HFFc6 (cell line): ENCODE measurements at places on chromosomes 7 and 10.

GRCh38 chr7:31938650-31939049, 131.6 kb downstream of the PDE1C start:
- H3K36me3 ChIP-seq = no peaks in the 10 kb centered on the region
- no peak for DNase-seq
- no peak overlapping the region for H3K4me3 ChIP-seq
- no peaks in the 10 kb centered on the region for H3K27me3 ChIP-seq
- no peaks in the 10 kb centered on the region for H3K4me1 ChIP-seq

DNA sequence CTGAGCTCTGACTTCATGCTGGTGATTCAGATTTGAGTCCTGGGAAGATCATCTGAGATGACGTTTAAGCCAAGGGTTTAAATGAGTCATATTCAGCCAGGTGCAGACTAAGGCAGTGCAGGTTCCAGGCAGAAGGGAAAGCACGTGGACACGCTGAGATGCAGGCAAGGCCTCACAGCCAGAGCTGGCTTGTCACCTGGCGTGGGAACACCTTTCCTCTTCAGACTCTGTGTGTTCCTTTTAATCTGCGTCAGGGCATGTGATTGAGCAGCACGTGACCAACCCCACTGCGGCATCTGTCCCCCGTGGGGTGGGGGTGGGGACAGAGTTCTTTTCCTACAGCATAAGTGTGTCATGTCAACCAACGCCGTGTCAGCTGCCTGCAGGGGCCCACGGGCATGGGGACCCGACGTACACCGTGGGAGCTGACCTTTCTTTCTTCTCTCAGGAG, 10.7 kb upstream of the IDI2 start:
- no peaks in the 10 kb centered on the region; the same call in 1 of the 2 replicates for H3K36me3 ChIP-seq
- peak; percentile 54 for DNase-seq
- no peak overlapping the region for H3K4me3 ChIP-seq
- no peaks in the 10 kb centered on the region for H3K27me3 ChIP-seq
- H3K27ac ChIP-seq = no peak overlapping the region

GRCh38 chr7:40374575-40374974, 239.8 kb downstream of the SUGCT start:
- no peaks in the 10 kb centered on the region for H3K36me3 ChIP-seq
- H3K4me3 ChIP-seq = no peak overlapping the region
- H3K4me1 ChIP-seq = peaks cover 16% of the 10 kb centered on the region
- no peak for DNase-seq
- no peaks in the 10 kb centered on the region; the same call in 1 of the 2 replicates for H3K27me3 ChIP-seq

GRCh38 chr10:97550336-97551149, 22.0 kb upstream of the ANKRD2 start:
- peaks cover 40% of the 10 kb centered on the region for H3K4me1 ChIP-seq
- H3K36me3 ChIP-seq = peaks cover 5% of the 10 kb centered on the region; the same call in 1 of the 2 replicates
- no peak for DNase-seq
- H3K27me3 ChIP-seq = no peaks in the 10 kb centered on the region
- peak overlapping the region; percentile 74; the same call in 1 of the 2 replicates for H3K27ac ChIP-seq
- no peak overlapping the region for H3K4me3 ChIP-seq

GRCh38 chr7:82549616-82550285, 106.2 kb upstream of the CACNA2D1 start:
- no peak overlapping the region for H3K27ac ChIP-seq
- DNase-seq = no peak
- H3K27me3 ChIP-seq = peaks cover 11% of the 10 kb centered on the region
- H3K36me3 ChIP-seq = no peaks in the 10 kb centered on the region
- H3K4me1 ChIP-seq = no peaks in the 10 kb centered on the region
- H3K4me3 ChIP-seq = no peak overlapping the region

DNA sequence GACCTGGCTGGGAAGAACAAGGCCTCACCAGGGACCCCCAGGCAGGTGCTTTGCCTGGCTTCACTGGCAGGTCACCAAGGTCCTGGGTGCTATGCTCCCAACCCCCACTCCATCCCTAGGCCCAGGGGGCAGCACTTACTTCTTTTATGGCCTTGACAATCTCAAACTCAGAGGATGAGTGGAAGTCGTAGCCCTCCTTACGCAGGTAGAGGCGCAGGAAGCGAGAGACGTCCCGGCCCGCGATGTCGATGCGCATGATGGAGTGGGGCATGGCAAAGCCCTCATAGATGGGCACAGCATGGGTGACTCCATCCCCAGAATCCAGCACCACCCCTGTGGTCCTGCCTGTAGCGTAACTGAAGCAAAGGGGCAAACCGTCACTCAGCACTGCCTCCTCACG, 18.5 kb downstream of the ACTR1A start:
- no peaks in the 10 kb centered on the region; the same call in none of the 2 replicates for H3K27me3 ChIP-seq
- no peak overlapping the region for H3K4me3 ChIP-seq
- H3K36me3 ChIP-seq = peaks cover 16% of the 10 kb centered on the region; the same call in 1 of the 2 replicates
- H3K27ac ChIP-seq = no peak overlapping the region
- no peak for DNase-seq

- H3K27me3 ChIP-seq = no peaks in the 10 kb centered on the region
- H3K36me3 ChIP-seq = 0 out of 2 replicates have a peak, but pooled peaks cover 5% of the 10 kb centered on the region
- peak overlapping the region; percentile 25; the same call in 1 of the 2 replicates for H3K4me3 ChIP-seq
- DNase-seq = no peak
- peaks cover 42% of the 10 kb centered on the region for H3K4me1 ChIP-seq
Measured at GRCh38 chr7:155670521-155670920, 26.1 kb downstream of the RBM33 start.

DNA sequence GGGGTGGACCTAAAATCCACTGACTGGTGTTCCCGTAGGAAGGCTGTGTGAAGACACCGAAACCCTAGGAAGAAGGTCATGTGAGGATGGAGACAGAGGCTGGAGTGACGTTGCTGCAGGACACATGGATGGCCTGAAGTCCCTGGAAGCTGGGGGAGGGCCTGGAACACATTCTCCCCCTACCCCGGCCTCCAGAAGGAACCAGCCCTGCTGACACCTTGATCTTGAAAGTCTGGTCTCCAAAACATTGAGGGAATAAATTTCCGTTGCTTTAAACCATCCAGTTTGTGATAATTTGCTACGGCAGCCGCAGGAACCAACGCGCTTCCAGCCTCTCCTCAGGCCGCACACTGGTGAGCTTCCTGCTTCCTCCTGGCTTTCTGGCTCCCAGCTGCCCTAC, 288.2 kb downstream of the GLRX3 start:
- H3K36me3 ChIP-seq = peaks cover 13% of the 10 kb centered on the region; the same call in 1 of the 2 replicates
- no peaks in the 10 kb centered on the region for H3K4me1 ChIP-seq
- H3K4me3 ChIP-seq = no peak overlapping the region

- DNase-seq = no peak
- no peak overlapping the region for H3K27ac ChIP-seq
- peaks cover 12% of the 10 kb centered on the region; the same call in 1 of the 2 replicates for H3K36me3 ChIP-seq
- H3K4me3 ChIP-seq = no peak overlapping the region
- peaks cover 11% of the 10 kb centered on the region for H3K4me1 ChIP-seq
Measured at GRCh38 chr7:213324-213993, 21.1 kb downstream of the FAM20C start.

DNA sequence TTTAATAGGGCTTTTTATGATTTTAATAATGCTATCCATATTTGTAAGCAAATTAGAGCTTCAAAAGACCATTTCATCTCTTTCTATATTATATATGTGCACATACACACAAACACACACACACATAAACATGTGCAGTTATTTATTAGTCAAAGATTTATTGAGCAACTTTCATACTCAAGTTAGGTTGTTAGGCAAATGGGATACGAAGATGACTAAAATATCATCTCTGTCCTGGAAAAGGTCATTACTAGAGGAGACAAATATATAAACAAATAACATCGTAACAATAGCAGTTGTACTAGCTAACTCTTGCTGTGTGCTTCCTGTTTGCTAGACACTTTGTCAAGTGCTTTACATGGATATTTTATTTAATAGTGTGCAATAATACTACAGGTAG, 307.9 kb downstream of the SNX13 start:
- peaks cover 43% of the 10 kb centered on the region for H3K4me1 ChIP-seq
- no peaks in the 10 kb centered on the region for H3K36me3 ChIP-seq

DNA sequence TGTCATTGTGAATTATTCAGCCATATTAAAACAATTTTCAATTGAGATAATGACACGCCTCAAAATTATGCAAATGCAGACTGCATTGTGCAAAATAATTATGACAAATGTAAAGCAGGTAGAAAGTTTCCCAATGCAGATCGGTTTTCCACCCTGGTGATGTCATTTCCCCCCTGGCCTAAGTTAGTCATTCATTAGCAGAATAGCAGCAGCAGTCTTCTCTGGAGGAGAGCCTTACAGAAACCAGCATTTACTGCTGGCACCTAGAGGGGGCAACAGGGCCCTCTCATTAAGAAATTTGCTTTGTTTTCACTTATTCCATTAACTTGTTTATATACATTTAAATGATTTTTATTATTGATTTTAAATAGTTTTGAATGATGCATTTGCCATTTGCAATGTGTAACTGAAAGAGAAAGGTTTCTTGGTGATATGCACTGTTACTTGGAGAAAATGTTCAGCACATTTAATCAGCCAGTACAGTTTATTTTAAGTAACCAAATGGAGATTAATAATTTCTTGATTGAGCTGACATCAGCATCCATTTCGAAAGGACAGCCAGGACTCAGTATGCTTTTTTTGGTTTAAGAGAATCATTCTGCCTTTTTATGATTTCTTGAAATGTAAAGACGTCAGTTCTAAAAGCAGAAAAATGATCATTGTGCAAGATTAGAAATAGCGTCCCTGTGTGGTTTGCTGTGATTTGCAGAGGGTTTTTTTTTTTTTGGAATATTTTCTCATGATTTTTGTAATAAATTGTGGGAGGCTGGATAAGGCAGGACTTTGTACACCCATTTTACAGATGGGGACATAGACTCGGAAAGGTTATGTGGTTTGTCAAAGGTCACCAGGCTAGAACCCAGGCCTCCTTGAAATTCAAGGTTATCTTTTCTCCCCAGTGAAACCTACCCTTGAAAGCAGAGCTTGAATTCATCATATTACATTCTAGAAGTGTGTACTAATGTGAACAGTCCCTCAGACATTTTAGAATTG, 3.5 kb downstream of the ARID5B start:
- peak; percentile 75 for DNase-seq
- H3K27me3 ChIP-seq = peaks cover 2% of the 10 kb centered on the region
- peaks cover 29% of the 10 kb centered on the region for H3K36me3 ChIP-seq
- peaks cover 26% of the 10 kb centered on the region for H3K4me1 ChIP-seq
- H3K4me3 ChIP-seq = peak overlapping the region; percentile 93

- no peak overlapping the region for H3K4me3 ChIP-seq
- no peaks in the 10 kb centered on the region; the same call in 1 of the 2 replicates for H3K27me3 ChIP-seq
- DNase-seq = no peak
Measured at GRCh38 chr7:1105189-1105588, 17.3 kb downstream of the GPER1 start.

GRCh38 chr7:99740573-99741440, 5.8 kb upstream of the CYP3A7 start:
- no peak overlapping the region for H3K27ac ChIP-seq
- H3K36me3 ChIP-seq = no peaks in the 10 kb centered on the region
- peaks cover 5% of the 10 kb centered on the region for H3K27me3 ChIP-seq
- peak; percentile 74 for DNase-seq

DNA sequence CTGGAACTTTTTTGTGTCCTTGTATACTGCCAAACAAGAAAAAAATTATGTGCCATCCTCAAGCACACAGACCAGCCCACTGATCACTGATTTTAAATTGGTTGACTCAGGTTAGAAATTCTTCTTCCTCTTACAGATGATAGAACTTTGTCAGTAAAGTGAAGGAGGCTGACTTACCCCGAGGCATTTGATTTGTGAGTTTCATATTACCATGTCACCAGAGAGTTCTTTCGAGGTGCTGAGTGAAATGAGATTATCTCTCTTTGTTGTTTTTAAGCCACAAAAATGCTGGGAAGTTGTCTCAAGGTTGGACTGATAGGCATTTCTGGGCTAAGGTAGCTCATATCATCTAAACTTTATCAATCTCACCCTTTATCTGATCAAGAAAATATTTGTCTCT, 78.8 kb upstream of the FAM180A start:
- no peak overlapping the region for H3K4me3 ChIP-seq
- no peak overlapping the region for H3K27ac ChIP-seq
- peaks cover 30% of the 10 kb centered on the region for H3K27me3 ChIP-seq
- H3K36me3 ChIP-seq = no peaks in the 10 kb centered on the region
